ENCODE measurements at places on chromosomes 1 and 21. TPM values are rescaled to one million over a fixed set of nuclear protein-coding genes. Genes with fewer than 3 reads are reported as not detected.

Gene MFAP2
- total RNA-seq = 7.9 TPM

Gene CFAP74
- total RNA-seq = not detected

Gene EPHB2
- total RNA-seq = 10.0 TPM

Gene AMIGO1
- 0.13 TPM for total RNA-seq

Gene METTL13
- 30.8 TPM for total RNA-seq

Gene GNAT2
- not detected for total RNA-seq

Gene COQ8A
- total RNA-seq = 2.3 TPM

Gene PROK1
- total RNA-seq = not detected

Gene LSM10
- total RNA-seq = 11.5 TPM

Gene SH2D1B
- total RNA-seq = 0.13 TPM

Gene LEFTY2
- not detected for total RNA-seq

Gene SLC9C2
- total RNA-seq = not detected

Gene IL22RA1
- 0.26 TPM for total RNA-seq

Gene ZSWIM5
- under 0.01 TPM for total RNA-seq

Gene UBIAD1
- 6.7 TPM for total RNA-seq

Gene DDAH1
- total RNA-seq = 1.6 TPM

Gene FCGR3A
- total RNA-seq = not detected

Gene UBE2U
- not detected for total RNA-seq

Gene NBPF9
- 12.4 TPM for total RNA-seq

Gene WNT3A
- not detected for total RNA-seq

Gene CITED4
- total RNA-seq = 5.0 TPM

Gene COL18A1
- total RNA-seq = 16.9 TPM

Gene LORICRIN
- total RNA-seq = not detected

Gene EPS8L3
- not detected for total RNA-seq

Gene OPTC
- not detected for total RNA-seq

Gene PRSS38
- not detected for total RNA-seq

Gene IL20
- not detected for total RNA-seq

Gene INAVA
- total RNA-seq = 28.7 TPM

Measured in bronchial epithelial cell (primary cell).